ENCODE measurements at places on chromosomes 5 and 9. TPM values are rescaled to one million over a fixed set of nuclear protein-coding genes. Genes with fewer than 3 reads are reported as not detected.

- no peak for DNase-seq
Measured at GRCh38 chr5:160378330-160378729, 7.9 kb upstream of the C1QTNF2 start.

DNA sequence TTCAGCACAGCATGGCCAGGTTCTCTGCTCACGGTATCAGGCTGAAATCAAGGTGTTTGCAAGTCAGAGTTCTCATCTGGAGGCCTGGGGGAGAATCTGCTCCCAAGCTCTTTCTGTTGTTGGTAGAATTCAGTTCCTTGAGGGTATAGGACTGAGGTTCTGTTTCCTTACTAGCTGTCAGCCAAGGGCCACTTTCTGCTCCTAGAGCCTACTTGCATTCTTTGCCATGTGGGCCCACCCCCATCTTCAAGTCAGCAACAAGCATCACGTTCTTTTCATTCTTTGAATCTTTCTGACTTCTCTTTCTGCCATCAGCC, 7.4 kb upstream of the CDC42SE2 start:
- DNase-seq, result no peak

DNA sequence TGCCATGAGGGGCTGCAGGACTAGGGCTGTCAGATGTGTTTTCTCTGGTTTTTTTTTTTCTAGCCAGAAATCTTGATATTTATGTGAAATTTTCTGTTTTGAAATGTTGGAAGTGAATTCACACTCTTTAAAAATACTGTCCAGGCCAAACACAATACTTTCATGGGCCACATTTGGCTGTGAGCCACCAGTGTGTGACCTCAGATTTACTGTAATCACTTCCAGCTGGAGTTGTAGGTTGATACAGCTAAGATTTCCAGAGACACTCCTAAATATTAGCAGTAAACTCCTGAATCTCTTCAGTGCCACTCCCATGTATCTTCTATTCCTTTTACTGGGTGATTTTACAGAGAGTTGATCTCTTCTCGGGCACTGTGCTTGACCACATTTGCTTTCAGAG, 92.2 kb upstream of the CKMT2 start:
- DNase-seq, result no peak

- DNase-seq, result peak; percentile 87
Measured at GRCh38 chr9:127122176-127123063, at the start of gene ANGPTL2. Gene ANGPTL2 (minus strand): TSS chr9:127122635. CDS start chr9:127108731, 13,904 bp downstream.

DNA sequence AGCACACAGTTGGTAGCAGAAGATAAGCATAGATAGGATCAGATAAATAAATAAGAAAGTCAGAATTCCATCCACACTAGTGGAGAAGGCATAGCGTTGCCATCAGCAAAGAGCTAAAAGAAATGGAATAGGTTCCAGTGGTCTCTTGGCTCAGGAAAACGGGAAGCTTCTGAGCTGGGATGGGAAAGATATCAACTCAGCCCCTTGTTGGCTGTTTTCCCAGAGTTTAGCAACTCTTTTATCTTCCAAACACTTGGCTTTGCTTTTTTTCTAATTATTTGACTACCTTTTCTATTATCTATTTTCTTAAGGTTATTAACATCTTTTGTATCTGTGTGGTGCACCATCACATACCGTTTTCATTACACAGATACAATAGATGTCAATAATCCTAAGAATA, 445.7 kb upstream of the TRPC7 start:
- DNase-seq, result no peak

DNA sequence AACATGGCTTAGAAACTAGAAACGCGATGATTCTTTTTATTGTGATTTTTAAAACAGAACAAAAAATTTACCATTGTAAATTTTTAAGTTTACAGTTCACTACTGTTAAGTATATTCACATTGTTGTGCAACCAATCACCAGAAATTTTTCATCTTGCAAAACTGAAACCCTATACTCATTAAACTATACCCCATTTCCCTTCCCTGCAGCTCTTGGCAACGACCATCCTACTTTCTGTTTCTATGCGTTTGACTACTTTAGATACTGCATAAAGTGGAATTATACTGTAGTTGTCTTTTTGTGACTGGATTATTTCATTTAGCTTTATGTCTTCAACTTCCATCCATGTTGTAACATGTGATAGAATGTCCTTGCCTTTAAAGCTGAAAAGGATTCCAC, 52.5 kb downstream of the SPOCK1 start:
- no peak for DNase-seq

GRCh38 chr5:169668732-169669131, 31.7 kb downstream of the DOCK2 start:
- DNase-seq, result no peak

DNA sequence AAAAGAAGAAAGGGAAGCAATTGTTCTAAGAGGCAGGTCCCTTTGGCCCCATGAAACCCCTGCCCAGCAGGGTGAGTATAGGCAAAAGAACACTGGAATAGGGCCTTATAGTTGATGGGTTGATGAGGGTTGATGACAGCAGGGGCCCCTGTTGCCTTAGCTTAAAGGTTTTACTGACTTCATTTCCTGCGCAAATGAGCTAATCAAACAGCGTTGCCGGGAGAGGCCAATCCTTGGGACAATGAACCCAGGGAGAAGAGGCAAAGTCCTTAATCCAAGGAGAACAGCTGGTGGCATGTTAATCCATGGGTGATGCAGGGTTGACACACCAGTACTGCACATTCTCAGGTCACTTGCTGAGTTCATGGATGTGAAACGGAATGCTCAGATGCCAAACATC, 22.0 kb upstream of the EPB41L4B start:
- no peak for DNase-seq

- DNase-seq, result no peak
Measured at GRCh38 chr5:98905857-98906688, 22.7 kb downstream of the CHD1 start.

The FOXD4L3 gene
- total RNA-seq, result not detected

The C6 gene
- total RNA-seq, result 0.41 TPM

- no peak for DNase-seq
Measured at GRCh38 chr9:91711755-91712601, 238.1 kb downstream of the ROR2 start.

The ADAMTS13 gene
- total RNA-seq, result 2.0 TPM

GRCh38 chr5:67561151-67561932, 364.7 kb upstream of the CD180 start:
- no peak for DNase-seq

The FAM163B gene
- total RNA-seq, result 12.6 TPM

DNA sequence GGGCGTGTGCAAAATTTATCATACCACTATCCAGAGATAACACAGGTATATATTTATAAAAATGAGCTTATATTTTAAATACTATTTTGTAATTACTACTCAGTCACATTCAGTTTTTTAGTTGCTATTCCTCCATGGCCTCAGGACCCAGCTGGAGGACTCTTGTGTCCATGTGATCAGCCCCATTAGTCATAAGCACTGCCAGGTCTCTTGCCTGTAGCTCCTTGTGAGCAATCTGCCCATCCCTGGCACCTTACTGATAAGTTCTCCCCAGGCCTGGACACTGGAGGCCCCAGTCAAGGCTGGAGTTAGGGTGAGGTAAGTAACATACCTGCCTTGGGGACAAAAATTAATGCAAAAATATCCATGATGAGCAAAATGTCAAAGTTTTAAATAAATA, 29.5 kb upstream of the ADRB2 start:
- DNase-seq, result no peak

DNA sequence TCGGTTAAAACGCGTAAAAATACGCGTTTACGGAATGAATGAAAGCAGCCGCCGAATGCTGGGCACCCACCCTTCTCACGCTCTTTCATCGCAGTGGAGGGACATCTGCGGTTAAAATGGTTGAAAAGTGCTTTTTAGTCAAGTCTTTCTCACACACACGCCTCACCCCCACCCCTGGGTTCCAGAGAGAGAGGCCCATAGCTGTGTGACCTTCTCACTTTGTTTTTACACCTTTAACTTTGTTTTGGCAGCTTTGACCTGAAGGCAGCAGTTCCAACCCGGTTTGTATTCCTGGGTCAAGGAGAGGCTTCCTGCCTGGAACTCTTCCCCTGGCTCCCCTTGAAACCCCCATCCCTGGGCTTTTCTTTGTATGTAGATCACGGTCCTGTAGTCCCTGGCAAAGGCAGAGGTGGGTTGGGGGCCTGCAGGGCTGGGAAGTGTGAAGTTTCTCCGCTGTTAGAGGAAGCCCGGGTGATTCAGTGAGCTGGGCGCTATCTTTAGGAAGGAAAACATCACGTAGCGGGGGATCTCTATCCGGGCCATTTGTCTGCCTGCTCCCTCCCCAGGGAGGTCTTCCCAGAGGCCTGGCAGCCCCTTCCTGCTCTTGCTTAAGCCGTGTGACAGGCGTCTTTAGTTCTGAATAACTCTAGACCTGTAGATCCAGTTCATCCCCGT, 29.6 kb downstream of the SPRY4 start:
- no peak for DNase-seq

The TSTD2 gene
- total RNA-seq, result 34.2 TPM

DNA sequence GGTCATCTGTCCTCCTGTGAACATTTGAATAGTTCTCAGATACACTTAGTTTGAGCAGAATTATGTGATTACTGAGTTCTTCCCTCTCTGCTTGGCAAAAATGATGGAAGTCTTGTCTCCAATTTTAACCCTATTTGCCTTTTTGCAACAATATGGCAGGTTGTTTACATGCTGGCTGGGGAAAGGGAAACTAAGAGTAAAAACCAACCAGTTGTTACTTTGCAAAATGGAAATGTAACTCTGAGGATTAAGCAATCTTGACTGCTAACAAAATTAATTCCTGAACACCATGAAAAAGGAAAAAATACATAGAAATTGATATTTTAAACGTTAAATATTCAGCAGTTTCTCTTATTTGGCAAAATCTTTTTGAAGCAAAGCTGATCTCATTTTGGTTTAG, 11.1 kb downstream of the SIT1 start:
- no peak for DNase-seq

The HIGD2A gene
- 27.7 TPM for total RNA-seq

- no peak for DNase-seq
Measured at GRCh38 chr5:157350939-157351801, 85.2 kb downstream of the CYFIP2 start.

DNA sequence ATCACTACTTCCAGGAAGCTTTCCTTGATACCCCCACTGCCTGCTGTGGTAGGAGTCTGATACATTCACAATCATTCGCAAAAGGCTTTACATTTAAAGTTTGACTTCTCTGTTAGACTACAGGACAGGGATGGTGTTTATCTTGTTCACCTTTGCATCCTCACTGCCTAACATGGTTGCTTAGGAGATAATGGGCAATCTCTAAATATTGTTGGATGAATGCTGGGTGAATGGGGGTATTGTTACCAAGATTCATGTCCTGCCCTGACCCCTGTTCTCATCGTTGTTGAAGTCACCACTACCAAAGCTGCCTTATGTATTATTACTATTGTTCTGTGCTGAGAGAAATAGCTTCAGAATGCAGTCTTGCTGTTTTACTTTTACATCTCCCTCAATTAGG, 7.7 kb upstream of the TMEFF1 start:
- no peak for DNase-seq

- DNase-seq, result no peak
Measured at GRCh38 chr9:91458906-91459305, 35.3 kb upstream of the NFIL3 start.

- no peak for DNase-seq
Measured at GRCh38 chr9:75996726-75997125, 106.3 kb downstream of the PCSK5 start.

DNA sequence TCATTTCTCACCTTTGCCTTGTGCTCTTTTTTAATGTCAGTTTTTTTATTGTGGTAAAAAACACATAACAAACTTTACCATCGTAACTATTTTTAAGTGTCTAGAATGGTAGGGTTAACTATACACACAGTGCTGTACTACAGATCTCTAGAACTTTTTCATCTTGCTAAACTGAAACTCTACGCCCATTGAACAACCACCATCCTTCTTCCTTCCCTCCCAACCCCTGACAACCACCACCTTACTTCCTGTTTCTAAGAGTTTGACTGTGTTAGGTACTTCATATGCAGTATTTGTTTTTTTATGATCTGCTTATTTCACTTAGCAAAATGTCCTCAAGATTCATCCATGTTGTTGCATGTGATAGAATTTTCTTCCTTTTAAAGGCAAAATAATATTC, 54.9 kb downstream of the PSAT1 start:
- DNase-seq, result no peak

Data from frontal cortex (tissue), 4 donors.